ENCODE measurements at places on chromosomes 1 and 21.
A peak's percentile ranks its signal among the peaks of the same experiment; 100 is the strongest.

GRCh38 chr21:23780326-23780725 is 1827.0 kb downstream of the MRPL39 start:
- DNase-seq, result no peak

DNA sequence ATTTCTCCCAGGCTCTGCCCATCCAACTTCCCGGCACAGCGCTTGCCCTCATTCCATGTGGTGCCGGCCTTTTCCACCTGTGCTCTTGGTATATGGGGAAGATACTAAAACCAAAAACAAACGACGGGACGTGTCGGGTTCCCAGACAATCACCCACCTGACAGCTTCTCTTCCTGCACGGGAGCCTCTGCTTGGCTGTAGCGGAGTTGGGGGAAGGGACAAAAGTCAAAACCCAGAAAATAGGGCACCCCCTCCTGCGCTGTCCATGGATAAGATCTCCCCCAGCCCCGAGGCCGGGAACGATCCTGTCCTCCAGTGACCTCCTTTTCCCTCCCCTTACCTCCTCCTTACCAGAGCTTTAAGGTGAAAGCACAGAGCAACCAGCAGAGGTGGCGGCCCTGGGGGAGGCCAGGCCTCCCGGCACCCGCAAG is 640 bp downstream of the JTB start:
- DNase-seq, result no peak

DNA sequence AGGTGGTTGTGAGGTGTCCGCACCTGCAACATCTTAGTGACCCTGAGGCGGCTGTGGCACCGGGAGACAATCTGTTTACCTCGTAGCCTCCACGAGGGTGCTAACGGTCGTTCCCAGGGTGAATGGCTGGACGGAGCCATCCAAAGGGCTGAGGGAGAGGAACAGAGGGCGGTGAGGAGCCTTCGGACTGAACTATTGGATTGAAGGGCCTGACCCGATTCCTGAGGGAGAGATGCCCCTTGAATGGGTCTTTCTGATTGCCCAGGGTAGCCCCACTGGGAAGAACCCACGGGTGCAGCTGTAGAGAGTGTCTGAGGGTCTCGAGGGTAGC is 2.3 kb downstream of the NR5A2 start:
- no peak for DNase-seq

GRCh38 chr1:38083541-38083940 is 36.9 kb upstream of the POU3F1 start:
- DNase-seq, result no peak

DNA sequence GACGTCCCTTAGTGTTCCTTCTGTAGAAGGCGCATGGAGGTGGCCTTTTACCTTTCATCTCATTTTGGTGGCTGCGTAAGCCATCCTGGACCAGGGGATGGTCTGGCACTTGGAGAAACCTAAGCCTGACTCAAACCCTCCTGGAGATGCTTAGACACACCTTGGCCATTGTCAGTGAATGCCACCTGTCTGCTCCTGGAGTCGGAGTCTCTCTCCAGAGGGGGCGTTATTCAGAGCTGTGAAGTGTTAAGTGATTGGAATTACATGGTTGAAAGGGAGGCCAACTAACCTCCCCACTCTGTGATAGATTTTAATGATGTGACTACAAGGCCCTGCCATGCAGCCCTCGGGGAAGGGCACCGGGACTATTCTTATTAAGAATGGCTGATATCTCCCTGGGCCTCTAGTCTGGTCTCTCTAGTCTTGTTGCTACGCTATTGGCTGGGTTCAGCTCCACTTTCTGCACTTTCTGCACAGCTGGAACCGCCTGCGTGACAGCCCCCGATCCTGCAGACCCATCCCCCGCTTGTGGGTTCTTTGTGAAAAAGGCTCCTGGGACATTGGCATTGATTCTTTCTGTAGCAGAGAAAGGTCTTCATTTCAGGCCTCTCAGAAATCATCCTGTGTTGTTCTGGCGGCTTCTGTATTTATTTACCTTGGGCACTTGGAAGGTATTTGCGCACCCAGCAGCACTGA is 4.2 kb downstream of the RASSF5 start:
- no peak for DNase-seq

DNA sequence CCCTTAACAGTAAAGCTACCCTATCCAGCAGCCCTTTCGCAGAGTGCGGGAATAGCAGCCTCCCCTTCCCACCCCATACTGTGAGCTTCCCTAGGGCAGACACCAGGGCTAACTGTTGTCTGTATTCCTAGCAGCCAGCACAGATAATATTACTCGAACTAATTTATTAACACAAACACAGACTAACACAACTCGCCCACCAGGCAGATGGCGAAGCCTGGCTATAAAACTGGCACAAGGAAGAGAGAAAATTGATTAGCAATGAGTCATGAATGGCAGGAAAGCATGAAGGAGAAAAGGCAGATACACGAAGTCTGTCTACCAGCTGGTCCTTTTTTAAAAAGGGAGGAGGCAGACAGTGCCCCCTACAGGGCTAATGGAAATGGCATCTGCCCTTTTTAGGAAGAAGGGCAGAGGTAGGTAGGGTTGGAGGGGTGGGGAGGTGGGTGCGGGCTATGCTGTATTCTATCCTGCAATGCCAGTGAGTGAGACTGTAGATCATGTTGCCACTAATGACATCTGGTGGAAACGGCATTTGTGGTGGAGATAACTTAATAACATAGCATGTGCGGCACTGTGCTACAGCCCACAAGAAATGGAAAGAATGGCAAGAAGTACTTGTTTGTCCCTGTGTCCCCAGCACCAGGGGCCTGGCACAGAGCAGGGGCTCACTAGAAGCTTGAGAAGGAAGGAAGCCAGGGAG is 30.6 kb upstream of the CTPS1 start:
- DNase-seq, result peak; percentile 73

DNA sequence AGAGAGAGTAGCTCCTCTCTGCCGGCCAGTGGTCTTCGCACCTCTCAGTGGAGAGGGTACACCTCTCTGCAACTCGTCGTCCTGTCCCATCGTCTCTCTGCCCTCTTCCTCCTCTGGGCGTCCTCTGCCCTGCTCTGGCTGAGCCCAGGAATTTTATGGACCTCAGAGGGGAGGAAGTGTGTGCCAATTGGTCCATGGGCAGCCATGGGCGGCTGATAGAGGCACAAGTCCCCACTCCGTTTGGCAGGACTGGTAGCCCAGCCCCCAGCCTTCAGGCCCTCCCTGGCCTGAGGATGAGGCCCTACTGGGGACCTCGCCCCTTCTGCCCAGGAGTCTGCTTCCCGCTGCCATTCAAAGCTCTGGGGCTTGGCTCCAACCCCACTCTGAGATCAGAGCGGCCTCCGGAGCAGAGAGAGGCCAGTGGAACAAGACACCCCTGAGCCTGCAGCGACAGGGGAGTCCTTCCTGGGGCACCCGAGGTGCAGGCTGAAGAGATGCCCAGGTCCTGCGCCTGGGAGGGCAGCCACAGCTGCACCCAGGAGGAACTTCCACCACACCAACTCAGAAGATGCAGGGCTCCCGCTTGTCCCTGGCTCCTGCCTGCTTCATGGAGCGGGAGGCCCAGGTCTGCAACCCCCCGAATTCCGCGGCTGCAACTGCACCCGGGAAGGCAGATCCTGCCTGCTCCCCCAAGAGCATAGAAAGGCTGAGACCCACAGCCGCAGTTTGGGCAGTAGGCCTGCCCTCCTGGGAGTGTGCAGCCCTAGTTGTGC is 659.9 kb downstream of the KCNT2 start:
- no peak for DNase-seq

DNA sequence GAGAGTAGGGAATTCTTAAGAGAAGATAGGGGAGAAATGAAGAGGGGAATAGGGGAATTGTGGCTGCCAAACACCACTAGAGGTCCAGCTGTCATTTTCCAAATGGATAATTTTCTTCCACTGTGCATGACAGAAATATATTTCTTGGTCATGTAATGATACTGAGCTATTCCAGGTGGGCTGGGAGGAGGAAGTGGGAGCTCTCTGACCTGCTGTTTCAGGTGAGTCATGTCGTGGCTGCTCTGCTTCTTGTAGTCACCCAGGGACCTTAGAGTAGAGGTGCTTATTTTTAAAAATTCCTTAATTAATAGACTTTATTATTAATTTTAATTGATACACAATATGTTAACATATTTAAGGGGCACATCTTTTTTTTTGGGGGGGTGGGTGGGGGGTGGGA is 11.9 kb downstream of the PDE4B start:
- DNase-seq, result no peak

DNA sequence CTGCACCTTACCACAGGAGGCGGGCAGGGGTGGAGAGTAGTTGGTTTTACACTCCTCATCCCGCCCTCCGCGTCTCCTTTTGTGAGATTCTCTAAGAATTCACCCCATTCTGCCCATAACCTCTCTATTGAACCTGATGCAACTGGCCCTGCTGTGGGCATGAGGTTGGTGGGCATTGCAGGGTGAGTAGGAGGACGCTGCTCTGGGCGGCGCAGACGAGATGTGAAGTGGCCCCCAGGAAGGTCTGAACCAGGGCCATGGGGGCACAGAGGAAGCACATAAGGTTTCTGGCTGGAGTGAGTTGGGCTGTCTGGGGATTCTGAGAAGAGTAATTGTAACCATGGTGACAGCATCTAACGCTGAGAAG is 8.8 kb downstream of the PADI1 start:
- no peak for DNase-seq

GRCh38 chr1:181577475-181577874 is 94.2 kb downstream of the CACNA1E start:
- no peak for DNase-seq

DNA sequence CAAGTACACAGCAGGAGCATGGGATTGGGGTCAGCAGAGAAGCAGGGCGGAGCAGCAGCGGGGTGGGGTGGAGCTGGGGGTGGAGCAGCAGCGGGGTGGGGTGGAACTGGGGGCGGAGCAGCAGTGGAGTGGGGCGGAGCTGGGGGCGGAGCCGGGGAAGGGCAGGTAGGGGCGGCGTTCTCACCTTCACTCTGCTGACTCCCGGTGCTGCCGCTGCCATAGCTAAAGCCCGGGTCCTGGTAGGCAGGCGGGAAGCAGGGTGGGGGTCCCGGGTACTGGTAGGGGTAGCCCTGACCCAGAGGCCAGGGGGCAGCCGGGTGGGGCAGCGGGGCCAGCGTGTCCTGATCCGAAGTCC is 6.7 kb downstream of the TAS1R3 start:
- DNase-seq, result peak; percentile 61

All from HEK293T (cell line).